ENCODE measurements at places on chromosomes 5 and 9.

DNA sequence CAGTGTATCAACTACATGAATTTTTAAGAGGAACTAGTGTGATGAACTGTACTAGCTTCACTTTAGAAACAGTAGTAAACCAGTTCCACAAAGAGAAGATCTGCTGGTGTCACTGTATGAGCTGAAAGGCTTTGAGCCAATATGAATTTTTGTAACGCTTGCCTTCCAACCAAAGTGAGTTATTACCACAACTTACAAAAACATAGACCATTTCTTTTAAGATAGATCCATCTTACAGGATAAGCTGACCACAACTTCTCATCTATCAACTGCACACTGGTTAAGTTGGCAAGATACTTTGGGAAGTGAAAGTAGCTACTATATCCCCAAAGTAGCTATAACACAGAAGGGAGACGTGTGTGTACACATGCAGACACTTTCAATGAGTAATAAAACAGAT is 849.6 kb upstream of the DMAC1 start:
- DNase-seq = no peak

GRCh38 chr5:157593052-157593757 is 17.6 kb upstream of the ADAM19 start:
- no peak for DNase-seq

DNA sequence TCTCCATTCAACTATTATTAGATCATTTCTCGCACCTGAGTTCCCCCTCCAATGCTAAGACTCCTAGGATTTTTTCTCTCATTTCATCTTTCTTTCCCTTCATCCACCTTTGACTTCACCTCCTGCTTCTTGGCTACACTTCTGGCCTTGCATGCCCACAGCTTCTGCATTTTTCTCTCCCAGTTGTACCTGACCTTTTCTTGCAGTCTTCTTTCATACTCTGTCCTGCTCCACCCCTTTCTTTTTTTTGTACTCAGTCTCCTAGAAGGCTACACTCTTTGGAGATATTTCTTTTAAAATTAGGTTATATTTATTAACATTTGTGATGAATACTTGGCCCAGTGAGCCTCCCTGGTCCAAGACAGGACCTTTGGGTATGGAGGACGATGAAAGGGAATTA is 190.4 kb downstream of the DEPDC1B start:
- no peak for DNase-seq

DNA sequence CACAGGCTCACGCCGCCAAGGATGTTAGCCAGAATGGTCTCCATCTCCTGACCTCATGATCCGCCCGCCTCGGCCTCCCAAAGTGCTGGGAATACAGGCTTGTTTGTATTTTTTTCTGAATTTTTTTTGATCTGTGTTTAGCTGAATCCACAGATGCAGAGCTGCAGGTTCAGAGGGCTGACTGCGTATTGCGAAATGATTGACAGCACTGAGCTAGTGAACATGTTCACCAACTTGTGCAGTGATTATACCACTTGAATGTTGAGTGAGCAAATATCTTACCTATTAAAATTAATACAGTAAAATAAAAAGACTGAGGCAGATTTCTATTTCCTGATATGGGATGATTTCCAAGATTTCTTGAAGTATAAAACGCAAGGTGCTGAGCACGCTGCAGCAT is 123.1 kb upstream of the PHYKPL start:
- DNase-seq = no peak

DNA sequence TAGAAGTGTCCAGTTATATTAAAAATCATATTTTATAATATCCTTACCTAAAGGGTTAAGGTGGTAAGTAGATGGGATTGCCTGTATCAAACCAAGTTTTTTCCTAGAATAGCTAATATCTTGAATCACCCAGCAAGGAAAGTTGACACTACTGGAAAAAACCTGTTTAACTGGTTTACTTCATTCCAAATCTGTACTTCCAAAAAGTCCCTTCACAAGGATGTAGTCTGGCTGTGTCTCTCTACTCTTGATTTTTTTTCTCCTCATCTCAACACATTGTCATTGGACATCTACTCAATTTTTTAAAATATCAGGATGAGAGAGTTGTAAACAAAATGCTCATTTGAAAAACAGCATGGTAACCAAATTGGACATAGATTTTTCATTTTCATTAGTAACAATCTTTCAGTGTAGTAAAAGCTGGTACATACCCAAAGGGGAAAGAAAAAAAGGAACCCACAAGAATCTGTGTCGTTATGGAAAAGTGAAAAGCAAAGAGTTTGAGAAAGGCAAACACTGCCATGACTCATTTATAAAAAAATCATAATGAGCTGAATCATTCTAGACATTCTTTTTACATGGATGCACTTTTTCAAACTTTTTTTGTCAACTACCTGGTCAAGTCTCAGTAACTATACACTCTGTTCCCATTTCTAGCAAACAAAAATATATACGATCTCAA is 173.5 kb downstream of the GLIS3 start:
- no peak for DNase-seq

- DNase-seq = no peak
Observed at GRCh38 chr9:133828338-133828997, 90.3 kb upstream of the SARDH start.

Data from stimulated activated CD4-positive, alpha-beta T cell treated with anti-CD3 and anti-CD28 coated beads, Interleukin-15, amount 100 ng/mL, for 48 hours (primary cell).